Activated naive CD8-positive, alpha-beta T cell treated with anti-CD3 and anti-CD28 coated beads for 36 hours (primary cell): ENCODE measurements at places on chromosomes 7 and 10.

DNA sequence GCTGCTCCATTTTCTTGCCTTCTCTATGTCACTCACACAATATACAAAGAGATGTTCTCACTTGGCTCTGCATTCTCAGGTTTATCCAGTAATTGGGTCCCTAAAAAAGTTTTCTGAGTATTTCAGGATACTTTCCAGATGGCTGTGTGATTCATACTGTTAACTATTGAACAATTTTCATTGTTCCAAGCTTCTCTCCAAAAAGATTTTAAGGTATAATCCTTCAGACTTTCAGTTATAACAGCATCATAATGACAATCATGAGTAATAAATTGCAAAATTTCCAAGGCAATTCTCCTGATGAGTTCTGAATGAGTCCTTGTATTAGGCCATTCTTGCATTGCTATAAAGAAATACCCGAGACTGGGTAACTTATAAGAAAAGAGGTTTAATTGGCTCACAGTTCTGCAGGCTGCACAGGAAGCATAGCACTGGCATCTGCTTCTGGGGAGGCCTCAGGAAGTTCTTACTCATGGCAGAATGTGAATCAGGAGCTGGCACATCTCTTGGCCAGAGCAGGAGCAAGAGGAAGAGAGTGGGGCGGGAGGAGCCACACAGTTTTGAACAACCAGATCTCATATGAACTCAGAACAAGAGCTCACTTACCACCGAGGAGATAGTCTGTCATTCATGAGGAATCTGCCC, 148.1 kb downstream of the SLC16A9 start:
- H3K36me3 ChIP-seq = no peaks in the 10 kb centered on the region
- no peaks in the 10 kb centered on the region for H3K4me1 ChIP-seq
- H3K27ac ChIP-seq = no peak overlapping the region
- no peak for DNase-seq

GRCh38 chr7:36659172-36659516, 65.2 kb downstream of the AOAH start:
- peaks cover 14% of the 10 kb centered on the region for H3K36me3 ChIP-seq
- DNase-seq = no peak
- no peak overlapping the region for H3K4me3 ChIP-seq
- peaks cover 41% of the 10 kb centered on the region for H3K4me1 ChIP-seq
- H3K27ac ChIP-seq = no peak overlapping the region
- no peaks in the 10 kb centered on the region for H3K27me3 ChIP-seq

DNA sequence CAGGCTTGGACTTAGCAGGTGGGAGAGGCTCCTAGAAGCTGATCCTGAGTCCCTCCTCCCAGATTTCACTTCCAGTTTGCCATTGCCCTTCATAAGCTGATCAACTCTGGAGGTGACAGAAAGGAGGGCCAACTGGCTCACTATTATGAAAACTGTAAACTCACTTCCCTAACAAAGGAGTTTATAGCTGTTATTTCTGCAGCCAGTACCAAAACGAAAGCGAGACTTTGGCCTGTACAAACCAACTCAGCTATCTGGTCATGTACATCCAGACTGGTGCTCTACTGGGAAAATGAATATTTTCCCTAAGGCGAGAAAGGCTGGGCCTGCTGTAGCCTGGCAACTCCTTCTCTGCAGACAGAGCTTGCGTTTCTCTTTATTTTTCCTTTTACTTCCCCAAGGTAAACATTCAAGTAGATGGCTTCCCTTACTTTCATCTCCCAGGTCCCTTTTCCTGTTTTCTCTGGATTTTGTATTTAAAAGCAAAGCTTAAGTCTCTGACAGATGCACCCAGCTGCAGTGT, 54.7 kb downstream of the GALNT17 start:
- no peak overlapping the region for H3K4me3 ChIP-seq
- H3K36me3 ChIP-seq = no peaks in the 10 kb centered on the region
- no peaks in the 10 kb centered on the region for H3K4me1 ChIP-seq
- H3K27me3 ChIP-seq = no peaks in the 10 kb centered on the region
- no peak for DNase-seq

- peaks cover 11% of the 10 kb centered on the region for H3K27me3 ChIP-seq
- H3K27ac ChIP-seq = no peak overlapping the region
- DNase-seq = no peak
- H3K4me3 ChIP-seq = no peak overlapping the region
- no peaks in the 10 kb centered on the region for H3K36me3 ChIP-seq
Measured at GRCh38 chr7:117237646-117238045, 85.2 kb downstream of the WNT2 start.

DNA sequence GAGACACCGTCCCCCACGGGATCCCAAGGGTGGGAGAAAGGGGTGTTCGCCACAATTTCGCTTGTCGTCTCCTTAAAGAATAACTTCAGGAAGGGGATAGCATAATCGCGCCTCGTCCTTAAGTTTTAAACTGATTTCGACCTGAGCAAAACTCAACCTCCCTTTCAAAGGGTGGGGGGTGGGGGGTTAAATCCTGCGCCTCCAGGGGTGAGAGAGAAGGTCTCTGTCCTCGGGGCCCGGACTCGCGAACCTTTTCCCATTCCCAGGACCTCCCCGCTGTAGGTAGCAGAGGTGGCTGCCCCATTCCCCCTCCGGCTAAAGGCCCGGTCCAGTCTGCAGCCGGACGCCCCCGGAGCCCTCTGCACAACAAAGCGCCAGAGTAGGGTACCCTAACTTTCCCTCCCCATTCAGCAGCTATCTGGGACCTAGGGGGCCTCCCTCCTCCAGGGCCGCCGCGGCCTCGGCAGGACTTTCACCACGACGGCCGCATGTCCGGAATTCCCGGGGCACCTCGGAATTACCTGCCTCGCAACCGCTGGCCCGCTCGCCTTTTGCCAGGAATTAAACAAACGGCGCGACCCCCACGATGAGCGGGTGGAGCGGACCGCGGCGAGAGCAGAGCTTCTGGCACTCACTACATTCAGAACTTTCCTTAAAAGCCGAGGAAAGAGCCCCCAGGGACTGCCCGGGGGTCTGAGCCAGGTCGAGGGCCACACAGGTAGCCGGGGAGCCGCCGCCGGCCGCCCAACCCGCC, 1.7 kb downstream of the CDK6 start:
- H3K27ac ChIP-seq = peak overlapping the region; percentile 91
- peaks cover 15% of the 10 kb centered on the region for H3K27me3 ChIP-seq
- peaks cover 44% of the 10 kb centered on the region for H3K36me3 ChIP-seq
- peak overlapping the region; percentile 87 for H3K4me3 ChIP-seq
- peak; percentile 12 for DNase-seq

- H3K4me1 ChIP-seq = peaks cover 37% of the 10 kb centered on the region
- H3K4me3 ChIP-seq = no peak overlapping the region
- DNase-seq = no peak
Measured at GRCh38 chr10:61970182-61971002, 68.9 kb downstream of the ARID5B start.

DNA sequence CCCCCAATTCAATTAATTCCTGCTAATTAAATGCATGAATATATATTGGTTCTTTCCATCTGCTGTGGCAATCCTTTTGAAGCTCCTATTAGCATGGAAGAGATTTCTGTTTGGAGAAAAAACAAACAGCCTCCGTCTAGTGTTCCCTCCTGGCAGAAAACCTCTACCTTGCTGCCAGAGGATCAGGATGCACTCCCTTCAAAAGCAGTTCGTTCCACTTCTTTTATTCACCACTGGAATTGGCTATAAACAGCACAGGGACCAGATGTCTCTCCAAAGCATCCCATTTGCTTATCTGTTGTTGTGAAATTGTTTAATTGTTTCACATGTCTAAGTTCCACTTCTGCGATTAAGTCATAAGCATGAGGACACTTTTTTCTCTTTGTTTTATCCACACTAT, 77.8 kb upstream of the PTN start:
- H3K27ac ChIP-seq = no peak overlapping the region
- DNase-seq = no peak
- no peaks in the 10 kb centered on the region for H3K36me3 ChIP-seq
- H3K4me3 ChIP-seq = no peak overlapping the region
- no peaks in the 10 kb centered on the region for H3K4me1 ChIP-seq

DNA sequence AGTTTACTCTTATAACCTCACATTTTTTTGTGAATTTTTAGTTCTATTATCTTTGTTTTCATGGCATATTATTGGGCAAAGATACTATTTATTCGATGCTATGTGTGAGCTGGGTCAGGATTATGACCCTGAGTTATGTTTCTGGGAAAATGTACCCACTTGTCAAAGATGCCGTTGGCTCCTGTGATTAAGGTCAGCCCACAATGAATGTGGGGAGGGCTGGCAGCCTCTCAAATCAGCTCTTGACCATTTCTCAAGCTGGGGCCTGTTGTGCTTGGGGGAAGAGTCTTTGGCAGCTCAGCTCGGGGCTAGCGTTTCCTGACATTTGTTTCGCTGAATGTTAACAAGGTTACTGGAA, 97.5 kb downstream of the TCF7L2 start:
- no peak overlapping the region for H3K4me3 ChIP-seq
- peaks cover under 1% of the 10 kb centered on the region for H3K27me3 ChIP-seq
- no peaks in the 10 kb centered on the region for H3K36me3 ChIP-seq
- no peak for DNase-seq

GRCh38 chr7:154987571-154987970, 15.4 kb downstream of the PAXIP1 start:
- no peak overlapping the region for H3K4me3 ChIP-seq
- peaks cover 23% of the 10 kb centered on the region for H3K36me3 ChIP-seq
- no peaks in the 10 kb centered on the region for H3K27me3 ChIP-seq
